Kidney (tissue), 22 donors: ENCODE measurements at places on chromosomes 1 and 21.

DNA sequence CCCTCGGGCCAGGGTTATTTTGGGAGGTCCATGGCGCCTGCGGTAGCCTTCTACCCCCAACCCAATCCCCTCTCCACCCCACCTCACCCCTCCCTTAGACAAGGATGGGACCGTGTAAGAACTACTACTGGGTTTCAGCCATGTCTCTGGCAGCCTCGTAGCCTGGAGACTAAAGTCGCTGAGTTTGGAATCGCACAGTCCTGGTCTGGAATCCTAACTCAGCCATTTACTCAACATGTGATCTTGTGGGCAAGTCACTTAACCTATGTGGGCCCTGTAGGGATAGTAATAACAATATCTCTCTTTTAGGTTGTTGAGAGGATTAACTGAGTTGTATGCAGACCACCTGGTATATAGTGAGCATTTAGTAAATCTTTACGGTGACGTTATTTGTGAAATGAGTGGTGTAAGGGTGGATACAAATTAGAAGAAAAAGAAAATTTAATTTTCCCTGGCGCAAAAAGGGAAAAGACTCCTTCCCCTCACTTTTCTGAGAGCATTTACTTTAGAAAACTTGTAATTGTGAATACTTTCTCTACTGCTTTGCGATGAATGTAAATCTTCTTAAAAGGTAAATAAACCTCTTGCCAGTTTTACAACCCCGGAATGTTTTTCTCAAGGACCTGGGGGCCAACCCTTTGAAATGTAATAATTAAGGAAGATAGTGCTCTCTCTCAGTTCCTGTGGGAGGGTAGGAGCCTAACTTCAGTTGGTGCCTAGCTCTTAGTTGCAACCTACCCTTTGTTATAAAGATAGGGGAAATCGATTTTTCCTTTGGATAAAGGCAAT lies 615 bp upstream of the MRPS15 start:
- DNase-seq, result no peak

- no peak for DNase-seq
Observed at GRCh38 chr1:45306905-45307304, 19.8 kb upstream of the HPDL start.

DNA sequence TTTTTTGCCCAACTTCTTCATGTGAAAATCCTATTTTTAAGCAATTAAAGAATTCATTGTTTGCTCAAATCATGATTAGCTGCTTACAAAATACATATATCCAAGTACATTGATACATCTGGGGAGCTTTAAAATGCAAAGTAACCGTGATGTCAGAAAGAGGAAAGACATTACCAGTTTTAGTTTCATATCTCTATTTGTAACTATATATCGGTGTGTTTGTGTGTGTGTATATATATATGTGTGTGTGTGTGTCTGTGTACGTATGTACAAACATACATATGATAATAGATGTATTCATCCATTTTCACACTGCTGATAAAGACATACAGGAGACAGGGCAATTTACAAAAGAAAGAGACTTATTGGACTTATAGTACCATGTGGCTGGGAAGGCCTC lies 310.1 kb downstream of the DPYD start:
- no peak for DNase-seq

GRCh38 chr21:26635681-26636080 lies 62.6 kb upstream of the CYYR1 start:
- DNase-seq, result no peak

GRCh38 chr1:209777587-209777986 lies 6.8 kb downstream of the C1orf74 start:
- no peak for DNase-seq

DNA sequence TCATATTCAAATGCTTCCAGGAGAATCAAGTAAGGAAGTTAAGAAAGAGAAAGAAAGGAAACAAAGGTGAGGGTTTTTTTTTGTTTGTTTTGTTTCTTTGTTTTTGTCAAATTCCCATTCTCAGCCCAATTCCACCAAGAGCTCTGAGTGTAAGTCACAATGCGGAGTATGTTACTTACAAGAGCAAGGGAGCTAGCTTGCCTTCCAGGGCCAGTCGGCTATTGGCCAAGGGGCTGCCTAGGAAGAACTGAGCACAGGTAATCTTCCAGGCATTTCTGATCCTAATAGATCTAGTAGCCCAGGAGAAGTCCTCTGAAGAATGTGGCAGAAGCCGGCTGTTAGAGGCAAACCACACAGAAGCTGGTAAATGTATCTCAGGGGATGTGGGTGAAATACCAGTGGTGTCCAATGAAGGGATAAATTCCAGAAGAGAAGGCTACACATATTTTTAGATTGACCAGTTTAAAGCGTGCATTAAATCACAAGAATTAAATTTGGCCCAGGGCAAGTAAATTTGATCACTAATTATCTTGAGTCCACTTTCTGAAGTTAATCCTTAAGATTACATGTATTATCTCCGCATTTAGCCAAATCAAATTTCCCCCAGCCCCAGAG lies 239.6 kb upstream of the ADAMTS5 start:
- DNase-seq, result no peak

DNA sequence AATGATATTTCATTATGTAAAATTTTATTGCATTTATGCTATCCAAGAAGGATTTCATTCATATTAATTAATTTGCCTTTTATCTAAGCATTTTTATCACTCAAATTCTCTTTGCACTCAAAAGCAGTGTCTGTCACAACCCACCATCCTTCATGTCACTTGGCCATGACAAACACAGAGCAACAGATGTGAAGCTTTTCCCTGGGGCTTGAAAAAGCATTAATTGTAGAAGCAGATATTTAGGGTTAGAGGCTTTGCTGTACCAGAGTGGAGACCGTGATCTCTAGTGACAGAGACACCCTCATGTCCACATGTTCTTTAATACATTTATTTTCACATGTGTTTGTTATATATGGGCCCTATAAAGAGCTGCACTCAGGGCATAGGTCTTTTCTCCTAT lies 230.5 kb downstream of the SPATA17 start:
- no peak for DNase-seq

DNA sequence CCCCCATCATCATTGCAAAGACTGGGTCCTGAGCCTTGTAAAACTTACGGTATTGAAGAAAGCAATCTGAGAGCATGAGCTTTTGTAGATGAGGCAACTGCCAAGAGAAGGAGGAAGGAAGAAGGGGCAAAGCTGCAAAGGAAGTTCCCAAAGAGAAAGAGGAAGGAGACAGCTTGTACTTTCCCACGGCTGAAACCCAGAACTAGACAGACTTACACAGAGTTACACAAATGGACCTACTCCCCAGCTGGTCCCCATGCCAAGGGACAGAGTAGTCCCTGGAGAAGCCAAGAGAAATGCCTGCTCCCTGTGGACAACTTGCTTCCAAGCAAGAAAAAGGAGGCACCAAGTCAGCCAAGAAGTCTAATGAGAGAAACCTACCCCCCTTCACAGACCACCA lies 22.6 kb downstream of the SLC5A9 start:
- no peak for DNase-seq

DNA sequence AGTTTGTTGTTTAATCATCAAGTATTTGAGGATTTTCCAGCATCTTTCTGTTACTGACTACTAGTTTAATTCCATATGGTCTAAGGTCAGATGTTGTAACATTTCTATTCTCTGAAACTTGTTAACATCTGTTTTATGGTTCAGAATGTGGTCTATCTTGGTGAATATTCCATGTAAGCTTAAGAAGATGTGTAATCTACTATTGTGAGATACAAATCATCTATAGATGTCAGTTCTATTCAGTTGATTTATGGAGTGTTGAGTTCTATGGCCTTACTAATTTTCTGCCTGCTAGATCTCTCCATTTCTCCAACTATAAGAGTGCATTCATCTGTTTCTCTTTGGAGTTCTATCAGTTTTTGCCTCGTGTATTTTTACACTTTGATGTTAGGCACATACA lies 31.5 kb downstream of the WARS2 start:
- DNase-seq, result no peak

DNA sequence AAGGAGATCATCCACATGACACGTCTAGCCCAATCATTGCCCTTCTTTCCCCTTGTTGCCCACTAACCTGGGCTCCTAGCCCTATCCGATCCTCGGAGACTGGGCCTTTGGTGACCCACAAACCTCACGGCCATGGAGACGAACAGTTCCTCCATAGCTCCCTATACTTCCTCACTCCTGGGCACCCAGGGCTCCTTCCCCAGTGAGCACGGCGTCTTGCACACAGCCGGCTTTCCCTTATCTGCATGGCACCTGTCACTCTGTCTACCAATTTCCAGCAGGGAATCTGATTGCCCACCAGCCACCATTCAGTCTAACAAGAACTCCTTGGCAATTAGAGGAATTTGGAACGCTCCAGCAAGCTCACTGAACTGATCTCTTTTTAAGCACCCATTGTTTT lies 3.1 kb downstream of the GNG4 start:
- peak; percentile 23 for DNase-seq

DNA sequence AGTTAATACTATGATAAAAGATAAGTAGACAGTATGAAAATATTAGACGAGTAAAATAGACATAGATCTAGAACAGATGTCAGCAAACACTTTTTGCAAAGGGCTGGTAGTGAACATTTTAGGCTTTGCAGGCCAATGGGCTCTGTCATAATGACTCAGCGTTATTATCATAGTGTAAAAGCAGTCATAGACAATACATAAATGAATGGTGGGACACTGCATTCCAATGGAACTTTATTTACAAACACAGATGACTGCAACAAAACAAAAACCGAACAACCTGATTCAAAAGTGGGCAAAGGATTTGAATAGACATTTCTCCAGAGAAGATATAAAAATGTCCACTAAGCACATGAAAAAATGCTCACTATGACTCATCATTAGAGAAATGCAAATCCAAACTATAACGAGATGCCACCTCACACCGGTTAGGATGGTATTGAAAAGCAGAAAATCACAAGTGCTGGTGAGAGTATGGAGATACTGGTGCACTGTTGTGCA lies 7.3 kb downstream of the GSTM5 start:
- DNase-seq, result no peak

GRCh38 chr1:109740615-109741373 lies at the start of gene GSTM3:
TSS of gene GSTM3 (minus strand) at chr1:109741038. CDS start at chr1:109740287, 751 bp downstream.
- no peak for DNase-seq

- DNase-seq, result no peak
Observed at GRCh38 chr1:8506995-8507615, 189.2 kb downstream of the SLC45A1 start.

DNA sequence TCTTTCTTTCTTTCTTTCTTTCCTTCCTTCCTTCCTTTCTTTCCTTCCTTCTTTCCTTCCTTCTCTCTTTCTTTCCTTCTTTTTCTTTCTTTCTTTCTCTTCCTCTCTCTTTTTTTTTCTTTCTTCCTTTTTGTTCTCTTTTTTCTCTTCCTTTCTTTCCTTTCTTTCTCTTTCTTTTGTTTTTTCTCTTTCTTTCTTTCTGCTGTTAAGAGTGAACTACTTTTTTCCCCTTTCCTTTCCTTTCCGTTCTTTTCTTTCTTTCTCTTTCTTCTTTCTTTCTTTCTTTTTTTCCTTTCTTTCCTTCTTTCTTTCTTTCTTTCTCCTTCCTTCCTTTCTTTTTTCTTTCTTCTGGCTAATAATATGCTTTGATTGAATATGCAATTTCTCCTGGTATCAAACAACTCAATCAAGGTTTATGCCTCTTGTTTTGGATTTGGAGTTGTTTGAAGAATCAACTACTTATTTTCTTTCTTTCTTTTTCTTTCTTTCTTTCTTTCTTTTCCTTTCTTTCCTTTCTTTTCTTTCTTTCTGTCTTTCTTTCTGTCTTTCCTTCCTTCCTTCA lies 27.4 kb upstream of the CFHR4 start:
- no peak for DNase-seq

DNA sequence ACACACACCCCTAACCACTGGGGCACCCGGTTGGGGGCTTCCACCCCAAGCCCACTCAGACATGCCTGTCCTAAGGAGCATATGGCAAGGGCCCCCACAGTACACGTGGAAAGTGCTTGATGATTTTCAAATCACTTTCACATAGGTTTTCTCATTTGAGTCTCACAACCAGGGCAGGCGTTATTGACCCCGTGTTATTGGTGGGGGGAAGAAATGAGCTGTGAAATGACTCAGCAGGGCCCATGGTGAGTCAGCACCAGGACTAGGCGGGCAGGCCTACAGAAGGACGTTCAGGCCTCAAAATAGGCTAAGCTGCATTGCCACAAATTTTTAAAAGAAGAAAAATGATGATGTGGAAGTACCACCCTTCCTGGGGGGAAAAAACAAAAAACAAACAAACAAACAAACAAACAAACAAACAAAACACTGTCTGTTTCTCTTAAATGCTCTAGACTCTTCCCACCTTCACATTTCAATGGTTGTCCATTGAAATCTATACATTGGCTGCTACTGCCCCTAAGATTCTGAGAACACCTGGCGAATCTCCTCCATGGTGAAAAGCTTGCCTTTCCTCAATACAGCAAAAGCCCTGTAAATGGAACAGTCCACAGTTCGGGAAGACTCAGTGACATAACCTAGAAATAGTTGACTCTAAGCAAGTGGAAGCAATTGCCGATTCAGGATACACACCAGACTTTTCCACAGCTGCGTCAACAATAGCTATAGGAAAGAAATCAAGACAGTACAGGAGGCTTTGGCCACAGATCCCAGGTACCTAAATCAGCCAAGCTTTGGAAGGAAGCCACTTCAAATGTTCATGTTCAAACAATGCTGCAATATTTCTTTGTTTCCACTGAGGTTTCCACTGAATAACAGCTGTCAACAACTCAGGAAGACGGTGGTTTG lies 234.7 kb downstream of the TOMM20 start:
- DNase-seq, result no peak
